ENCODE measurements at places on chromosomes 11 and 22.

DNA sequence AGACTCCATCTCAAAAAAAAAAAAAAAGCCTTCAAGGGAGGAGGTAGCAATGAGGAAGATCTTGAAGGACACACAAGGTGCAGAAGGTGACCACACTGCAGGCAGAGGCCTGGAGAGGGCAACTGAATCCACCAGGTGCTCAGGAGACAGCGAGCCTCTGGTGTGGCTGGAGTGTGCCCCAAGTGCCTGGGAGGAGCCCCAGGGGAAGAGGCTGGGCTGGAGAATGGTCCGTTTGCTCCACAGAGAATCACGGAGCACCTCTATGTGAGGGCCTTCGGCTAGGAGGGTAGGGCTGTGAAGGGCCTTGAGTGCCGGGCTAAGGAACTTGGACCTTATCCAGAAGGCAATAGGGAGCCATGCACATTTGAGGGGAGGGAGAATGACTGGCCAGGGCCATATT lies 50.3 kb downstream of the ARRB1 start:
- DNase-seq = no peak

DNA sequence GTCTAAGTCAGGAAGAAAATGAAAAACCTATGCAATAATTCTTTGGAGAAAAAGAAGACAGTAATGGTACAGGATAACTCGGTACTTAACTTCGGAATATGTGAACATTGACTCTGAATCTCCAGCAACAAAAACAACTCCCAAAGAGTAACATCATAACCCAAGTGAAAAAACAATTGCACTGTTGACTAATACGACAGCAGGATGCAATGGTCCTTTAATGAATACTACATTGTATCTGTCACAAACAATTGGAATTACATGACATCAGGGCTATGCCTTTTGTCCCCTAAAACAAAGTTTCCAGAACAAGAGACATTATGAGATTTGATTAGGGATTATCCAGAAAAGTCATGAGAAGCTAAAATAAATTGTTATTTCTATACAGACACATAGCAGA lies 1065.9 kb downstream of the LRRC4C start:
- no peak for DNase-seq

GRCh38 chr22:47604563-47604962 lies 842.1 kb downstream of the TBC1D22A start:
- DNase-seq = no peak

DNA sequence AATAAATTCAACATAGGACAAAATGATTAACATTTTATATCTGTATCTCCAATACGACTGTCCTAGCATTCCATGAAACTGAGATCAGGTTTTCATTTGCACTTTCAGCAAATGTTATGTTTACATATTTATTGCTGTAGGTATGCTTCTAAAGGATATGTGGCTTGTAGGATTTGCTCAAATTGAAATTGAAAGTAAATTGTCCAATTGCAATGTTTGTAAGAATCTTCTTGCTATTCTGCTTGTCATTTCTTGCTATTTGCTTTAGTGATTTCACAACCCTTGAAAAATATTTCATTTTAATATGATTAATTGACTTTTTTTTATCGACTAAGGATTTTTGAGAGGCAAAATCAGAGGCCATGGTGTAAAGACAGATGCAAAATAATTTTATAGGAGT lies 904.2 kb upstream of the RAG2 start:
- DNase-seq = peak; percentile 45

DNA sequence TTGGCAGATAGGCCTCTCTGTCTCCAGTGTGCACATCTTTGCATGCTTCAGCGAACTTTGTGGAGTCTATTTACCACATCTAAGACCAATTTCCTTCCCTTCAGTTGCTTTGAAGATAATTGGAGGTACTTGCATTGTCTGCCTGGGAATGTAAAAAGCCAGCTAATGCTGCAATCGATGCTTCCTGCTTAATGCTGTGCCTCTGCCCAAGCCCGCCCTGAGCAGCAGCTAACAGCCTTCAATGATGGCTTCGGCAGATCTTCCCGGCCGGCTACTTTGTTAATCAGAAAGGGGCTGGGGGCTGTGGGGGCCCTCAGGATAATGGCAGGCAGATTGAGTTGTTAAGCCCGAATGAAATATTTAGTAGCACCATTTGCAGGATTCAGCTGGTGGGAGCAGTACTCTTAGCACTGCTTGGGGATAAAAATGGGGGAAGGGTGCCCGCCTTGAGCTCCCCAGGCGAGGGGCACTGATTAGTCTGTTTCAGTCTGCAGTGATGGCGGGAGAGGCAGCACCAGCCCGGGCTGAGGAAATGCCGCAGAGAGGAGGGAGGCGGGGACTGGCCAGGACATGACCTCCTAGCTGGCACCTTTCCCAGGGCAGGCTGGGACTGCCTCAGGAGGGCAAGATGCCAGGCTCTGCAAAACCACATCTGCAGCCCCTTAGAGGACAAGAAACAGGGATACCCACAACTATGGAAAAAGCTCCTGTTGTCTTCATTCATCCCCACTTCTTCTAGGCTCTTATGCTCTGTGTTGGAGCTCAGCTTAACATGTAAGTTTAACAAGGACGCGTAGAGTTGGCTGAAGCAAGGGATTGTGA lies 460.0 kb downstream of the BUD13 start:
- peak; percentile 14 for DNase-seq
